ENCODE measurements at places on chromosomes 1 and 21.

- DNase-seq, result no peak
Measured at GRCh38 chr1:37465593-37466517, 8.5 kb upstream of the ZC3H12A start.

- no peak for DNase-seq
Measured at GRCh38 chr1:170776252-170776651, 112.3 kb downstream of the PRRX1 start.

DNA sequence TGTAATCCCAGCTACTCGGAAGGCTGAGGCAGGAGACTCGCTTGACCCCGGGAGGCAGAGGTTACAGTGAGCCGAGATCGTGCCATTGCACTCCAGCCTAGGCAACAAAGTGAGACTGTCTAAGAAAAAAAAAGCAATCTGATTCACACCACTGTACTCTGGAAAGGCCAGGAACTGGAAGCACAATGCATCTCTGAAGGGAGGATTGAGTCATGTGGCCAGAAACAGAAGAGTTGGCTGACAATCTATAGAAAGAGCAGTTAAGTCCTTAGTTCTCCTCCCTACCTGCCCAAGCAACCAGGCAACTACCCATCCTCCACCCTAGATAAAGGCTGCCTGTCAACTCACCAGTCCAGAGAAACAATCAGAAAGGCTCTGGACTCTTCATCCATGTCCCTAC, 45.9 kb downstream of the PIK3R3 start:
- no peak for DNase-seq

GRCh38 chr1:246893191-246893939, 38.4 kb downstream of the AHCTF1 start:
- DNase-seq, result no peak

DNA sequence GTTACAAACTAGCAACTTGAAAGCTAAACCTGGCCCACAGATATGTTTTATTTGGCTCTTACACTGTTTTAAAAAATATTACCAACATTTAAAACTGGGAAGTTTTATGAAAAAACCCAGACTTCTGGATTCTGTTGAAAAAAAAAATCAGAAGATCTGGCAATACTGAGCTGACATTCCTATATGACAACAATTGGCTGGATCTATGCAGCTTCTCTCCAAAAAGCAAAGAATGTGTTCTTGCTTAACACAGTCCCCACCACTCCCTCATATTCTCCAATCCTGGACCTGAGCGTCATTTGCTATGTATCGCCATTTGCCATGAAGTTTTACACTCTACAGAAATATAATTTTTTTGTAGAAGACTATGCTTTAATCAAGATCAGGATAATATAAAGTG, 859.6 kb downstream of the LTN1 start:
- DNase-seq, result no peak

DNA sequence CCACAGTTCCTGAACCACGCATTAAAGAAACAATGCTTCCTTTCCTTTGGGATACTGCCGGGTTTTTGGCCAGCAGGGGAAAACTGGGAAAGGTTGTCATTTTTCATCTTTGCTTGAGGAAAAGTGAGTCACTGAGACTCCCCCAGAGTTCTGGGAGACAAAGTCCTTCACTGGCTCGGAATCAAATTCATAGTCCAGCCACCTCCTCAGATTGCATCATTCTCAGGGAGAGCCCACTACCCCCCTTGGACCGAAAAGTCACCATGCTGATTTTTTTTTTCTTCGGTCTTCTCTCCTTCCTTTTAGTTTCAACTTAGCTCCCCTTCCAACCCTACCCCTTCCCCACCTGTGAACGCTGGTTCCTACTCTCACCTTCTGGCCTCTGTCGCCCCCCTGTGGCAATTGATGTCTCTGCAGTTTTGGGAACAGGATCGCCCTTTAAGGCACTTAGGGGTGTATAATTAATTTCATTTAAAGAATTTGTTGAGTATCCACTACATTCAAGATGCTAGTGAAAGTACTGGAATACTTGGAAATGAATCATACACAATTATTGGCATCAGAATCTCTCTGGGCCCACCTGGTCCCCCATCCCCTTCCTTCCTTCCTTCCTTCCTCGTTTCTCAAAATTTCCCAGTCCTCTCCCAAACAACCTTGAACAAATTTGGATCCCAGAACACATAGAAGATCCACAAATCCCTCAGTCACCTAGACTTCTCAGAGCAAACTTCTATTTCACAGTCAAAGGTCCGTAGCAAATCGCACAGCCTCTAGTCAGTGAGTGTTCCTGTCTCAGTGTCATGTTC, 6.9 kb downstream of the ACKR1 start:
- peak; percentile 44 for DNase-seq

DNA sequence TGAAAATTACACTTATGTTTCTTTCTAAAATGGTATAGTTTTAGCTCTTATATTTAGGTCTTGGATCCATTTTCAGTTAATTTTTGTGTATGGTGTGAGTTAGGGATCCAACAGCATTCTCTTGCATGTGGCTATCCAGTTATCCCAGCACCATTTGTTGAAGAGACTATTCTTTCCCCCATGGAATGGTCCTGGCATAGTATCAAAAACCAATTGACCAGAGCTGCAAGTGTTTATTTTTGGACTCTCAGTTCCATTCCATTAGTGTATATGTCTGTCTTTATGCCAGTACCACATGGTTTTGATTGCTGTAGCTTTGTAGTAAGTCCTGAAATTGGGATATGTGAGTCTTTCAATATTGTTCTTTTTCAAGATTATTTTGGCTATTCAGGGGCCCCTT, 14.3 kb downstream of the TTLL10 start:
- no peak for DNase-seq

DNA sequence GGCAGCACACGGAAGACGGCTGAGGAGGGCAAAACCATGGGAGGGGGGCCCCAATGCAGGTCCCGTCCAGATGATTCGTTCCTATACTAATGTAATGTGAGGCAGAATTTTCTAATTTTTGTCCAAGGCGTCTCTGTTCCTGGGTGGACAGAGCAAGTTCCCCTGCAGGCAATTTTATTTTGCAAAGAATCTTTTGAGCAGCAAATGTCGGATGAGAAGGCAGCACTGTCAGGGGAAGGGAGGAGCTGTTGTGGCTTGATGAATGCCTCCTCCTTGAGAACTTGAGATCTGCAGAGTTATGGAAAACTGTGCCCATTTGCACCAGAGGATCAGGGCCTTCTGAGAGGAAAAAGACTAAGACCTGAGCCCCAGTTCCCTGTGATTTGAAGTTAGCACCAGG, 17.3 kb downstream of the SLC1A7 start:
- DNase-seq, result no peak

DNA sequence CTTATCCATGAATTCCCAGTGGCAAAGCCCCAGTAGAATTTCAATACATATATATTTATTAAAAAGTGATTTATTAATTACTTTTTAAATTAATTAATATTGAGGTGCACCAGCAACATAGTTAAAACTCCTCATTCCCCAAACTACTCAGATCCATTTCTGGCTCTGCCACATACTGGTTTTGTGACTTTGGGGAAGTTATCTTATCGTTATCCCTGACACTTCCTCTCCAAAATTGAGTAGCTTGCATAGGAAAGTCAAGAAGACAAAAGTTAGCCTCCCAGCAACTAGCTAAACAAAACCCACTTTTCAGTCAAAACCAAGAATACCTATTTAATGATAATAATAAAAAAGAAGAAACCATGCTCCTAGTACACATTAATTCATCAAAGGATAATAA, 35.9 kb downstream of the TCP10L start:
- DNase-seq, result no peak
